ENCODE measurements at places on chromosomes 6 and 20. TPM values are rescaled to one million over a fixed set of nuclear protein-coding genes. Genes with fewer than 3 reads are reported as not detected.
A peak's percentile ranks its signal among the peaks of the same experiment; 100 is the strongest.

- H3K4me3 ChIP-seq = no peak overlapping the region
- DNase-seq = no peak
- no peak overlapping the region for H3K27ac ChIP-seq
- peaks cover 2% of the 10 kb centered on the region for H3K36me3 ChIP-seq
These were observed 4.4 kb upstream of the IBTK start for GRCh38 chr6:82251942-82252341.

GRCh38 chr6:78615430-78615904 lies 251.9 kb upstream of the IRAK1BP1 start:
- H3K27ac ChIP-seq = no peak overlapping the region
- H3K4me1 ChIP-seq = no peaks in the 10 kb centered on the region
- H3K4me3 ChIP-seq = no peak overlapping the region

DNA sequence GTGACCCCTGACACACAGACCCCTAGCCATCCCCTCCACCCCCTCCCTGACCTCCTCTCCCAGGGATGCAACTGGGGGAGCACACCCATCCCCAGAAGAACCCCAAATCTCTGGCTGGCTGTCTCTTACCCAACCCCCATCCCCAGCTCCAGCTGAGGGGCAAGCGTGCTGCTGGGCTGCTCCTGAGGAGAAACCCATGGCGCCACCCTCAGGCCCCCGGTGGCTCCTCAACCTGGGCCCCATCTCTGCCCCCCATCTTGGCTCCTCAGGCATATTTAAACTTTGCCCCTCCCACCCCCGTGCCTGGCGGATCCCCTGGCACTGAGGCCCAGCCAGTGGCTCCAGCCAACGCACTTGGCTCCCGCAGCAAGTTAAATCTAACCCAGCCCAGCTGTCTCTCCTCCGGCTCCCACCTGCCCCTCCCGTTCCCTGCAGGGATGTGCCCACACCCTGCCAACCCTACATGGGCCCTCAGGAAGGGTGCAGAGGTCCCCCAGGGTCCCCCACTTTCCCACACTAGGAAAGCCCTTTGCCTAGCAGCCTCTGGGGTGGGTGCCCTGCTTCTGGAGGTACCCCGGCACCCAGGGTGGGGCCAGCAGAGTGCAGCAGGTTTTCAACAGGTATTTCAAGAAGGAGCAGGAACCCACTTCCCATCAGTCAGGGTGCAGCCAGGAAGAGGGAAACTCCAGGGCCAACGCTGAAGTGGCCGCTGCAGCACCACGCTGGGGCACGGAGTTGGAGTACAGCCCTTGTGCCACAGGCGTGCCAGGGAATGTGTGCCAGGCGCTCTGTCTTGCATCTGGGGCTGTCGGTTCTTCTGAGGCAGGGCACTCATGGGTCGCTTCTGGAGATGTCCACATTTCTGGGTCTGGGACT lies 5.3 kb upstream of the OSBPL2 start:
- no peak overlapping the region for H3K27ac ChIP-seq
- H3K27me3 ChIP-seq = no peaks in the 10 kb centered on the region
- H3K4me1 ChIP-seq = peaks cover 4% of the 10 kb centered on the region
- H3K4me3 ChIP-seq = no peak overlapping the region

DNA sequence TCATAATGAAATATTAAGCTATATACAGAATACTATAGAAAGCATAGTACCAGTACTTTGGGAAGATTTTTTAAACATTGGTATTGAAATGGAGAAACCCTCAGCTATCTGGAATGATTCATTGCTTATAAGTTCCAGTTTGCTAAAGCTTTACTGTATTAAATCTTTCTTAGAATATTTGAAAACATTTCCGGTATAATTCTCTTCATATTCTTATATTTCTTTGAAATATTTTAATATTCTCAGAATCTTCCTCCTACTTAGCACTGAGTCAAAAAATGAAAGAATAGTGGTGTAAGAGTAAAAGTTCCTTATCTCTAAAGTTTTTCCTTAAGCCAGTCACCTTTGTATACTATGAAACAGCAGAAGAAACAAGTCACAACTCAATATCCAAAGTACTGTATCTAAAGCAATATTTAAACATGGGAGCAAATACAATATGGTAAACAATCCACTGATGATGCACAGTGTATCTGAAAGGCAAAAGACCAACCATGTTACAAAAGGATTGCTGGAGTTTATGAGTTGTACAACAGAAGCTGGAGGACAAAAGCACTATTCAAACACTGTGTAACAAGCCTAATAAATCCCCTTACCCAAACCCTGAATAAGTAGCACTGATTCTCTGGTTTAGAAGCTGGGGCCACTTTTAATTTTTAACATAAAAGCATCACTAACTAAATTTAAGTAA lies 102.1 kb downstream of the PRDM1 start:
- H3K27me3 ChIP-seq = no peaks in the 10 kb centered on the region
- no peak overlapping the region for H3K4me3 ChIP-seq
- H3K27ac ChIP-seq = peak overlapping the region; percentile 27
- H3K4me1 ChIP-seq = peaks cover 15% of the 10 kb centered on the region

DNA sequence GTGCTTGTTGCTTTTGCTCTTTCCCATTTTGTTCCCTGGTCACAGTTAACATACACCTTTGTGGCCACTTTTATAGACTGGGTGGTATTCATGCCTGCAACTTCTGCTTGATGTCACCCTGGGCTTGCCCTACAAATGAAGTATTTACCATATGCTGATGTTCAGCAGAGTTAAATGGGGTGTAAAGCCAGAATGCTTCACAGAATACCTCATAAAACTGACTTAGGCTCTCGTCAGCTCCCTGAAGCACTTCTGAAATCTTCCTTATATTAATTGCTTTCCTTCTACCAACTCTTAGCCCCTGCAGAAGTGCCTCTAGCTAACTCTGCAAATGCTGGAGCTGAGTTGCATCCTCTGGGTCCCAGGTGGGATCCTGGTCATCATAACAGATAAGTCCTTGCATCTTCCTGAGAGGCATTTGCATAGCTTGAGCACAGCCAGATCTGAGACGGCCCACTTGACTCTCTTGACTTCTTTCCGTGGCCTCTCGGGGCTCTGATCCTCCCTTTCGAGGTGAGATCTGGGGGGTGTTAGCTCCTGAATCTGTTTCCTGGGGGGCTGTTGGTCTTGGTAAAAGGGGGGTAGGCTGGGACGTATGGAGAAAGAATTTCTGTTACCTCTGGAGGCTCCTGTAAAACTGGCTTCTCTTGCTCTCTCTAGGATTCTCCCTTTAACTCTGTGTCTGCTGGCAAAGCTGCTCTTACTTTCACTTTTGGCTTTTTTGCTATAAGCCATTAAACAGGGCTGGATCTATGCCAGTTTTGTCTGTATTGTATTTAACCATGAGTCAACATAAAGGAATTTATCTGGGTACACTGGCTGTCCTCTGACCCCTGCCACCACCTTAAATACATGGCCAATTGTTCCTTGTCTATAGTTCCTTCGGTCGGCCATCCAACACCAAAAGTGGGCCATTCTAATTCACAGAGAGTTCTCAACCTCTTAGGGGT lies 223.0 kb upstream of the SYNCRIP start:
- DNase-seq = no peak
- H3K27me3 ChIP-seq = peaks cover 4% of the 10 kb centered on the region
- no peak overlapping the region for H3K4me3 ChIP-seq
- H3K4me1 ChIP-seq = no peaks in the 10 kb centered on the region
- H3K27ac ChIP-seq = no peak overlapping the region
- no peaks in the 10 kb centered on the region for H3K36me3 ChIP-seq

DNA sequence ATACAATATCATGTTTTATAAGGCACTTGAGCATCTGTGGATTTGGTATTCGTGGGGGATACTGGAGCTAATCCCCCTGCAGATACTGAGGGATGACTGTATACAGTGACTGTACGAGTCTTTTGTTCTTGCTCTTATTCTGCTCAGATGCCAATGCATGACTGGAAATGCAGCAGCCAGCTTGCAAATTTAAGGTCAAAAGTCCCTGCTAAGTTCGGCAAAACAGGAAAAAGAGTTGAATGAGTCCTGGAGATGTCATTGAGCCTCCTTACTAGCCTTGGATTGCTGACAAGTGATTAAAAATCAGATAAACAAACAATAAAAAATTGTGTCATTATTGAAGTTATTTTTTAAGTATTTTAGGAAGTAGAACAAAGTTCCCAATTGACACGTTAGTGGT lies 599.3 kb upstream of the IMPG1 start:
- H3K4me3 ChIP-seq = no peak overlapping the region
- no peak overlapping the region for H3K27ac ChIP-seq
- no peaks in the 10 kb centered on the region for H3K4me1 ChIP-seq

DNA sequence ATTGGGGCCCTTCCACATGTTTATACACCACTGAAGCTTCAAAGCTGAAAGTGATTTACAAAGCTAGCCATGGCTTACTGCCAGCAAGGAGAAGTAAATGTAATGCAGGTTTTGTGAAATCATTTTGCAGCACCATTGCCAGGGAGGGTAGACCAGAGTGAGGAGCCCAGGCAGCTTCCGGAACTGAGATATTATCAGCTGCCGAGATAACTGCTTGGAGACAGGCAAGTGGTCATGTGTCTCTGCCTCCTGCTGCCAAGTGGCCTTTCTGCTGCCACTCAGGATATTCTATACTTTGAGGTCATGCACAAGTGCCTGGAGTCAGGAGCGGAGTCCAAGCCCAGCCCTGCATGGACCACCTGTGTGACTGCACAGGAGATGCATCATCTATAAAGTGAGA lies 160.2 kb downstream of the SYNDIG1 start:
- peaks cover 26% of the 10 kb centered on the region for H3K4me1 ChIP-seq
- no peak overlapping the region for H3K4me3 ChIP-seq
- peaks cover 3% of the 10 kb centered on the region for H3K27me3 ChIP-seq
- H3K36me3 ChIP-seq = peaks cover 3% of the 10 kb centered on the region
- no peak overlapping the region for H3K27ac ChIP-seq

Gene GLYATL3
- total RNA-seq = 0.50 TPM

Gene CDSN
- total RNA-seq = not detected

Gene KCNG1
- total RNA-seq = 78.8 TPM

Gene ZHX3
- total RNA-seq = 16.3 TPM

Gene TUBB2B
- 37.8 TPM for total RNA-seq
